ENCODE measurements at places on chromosomes 16 and 17. TPM values are rescaled to one million over a fixed set of nuclear protein-coding genes. Genes with fewer than 3 reads are reported as not detected.

CYBC1 gene
- total RNA-seq, result 49.9 TPM

SMIM36 gene
- not detected for total RNA-seq

C16orf78 gene
- not detected for total RNA-seq

MVP gene
- 223 TPM for total RNA-seq

KLHL10 gene
- under 0.01 TPM for total RNA-seq

P2RX1 gene
- not detected for total RNA-seq

INCA1 gene
- total RNA-seq, result 0.25 TPM
